ENCODE measurements at places on chromosomes 6 and 20.
A peak's percentile ranks its signal among the peaks of the same experiment; 100 is the strongest.

DNA sequence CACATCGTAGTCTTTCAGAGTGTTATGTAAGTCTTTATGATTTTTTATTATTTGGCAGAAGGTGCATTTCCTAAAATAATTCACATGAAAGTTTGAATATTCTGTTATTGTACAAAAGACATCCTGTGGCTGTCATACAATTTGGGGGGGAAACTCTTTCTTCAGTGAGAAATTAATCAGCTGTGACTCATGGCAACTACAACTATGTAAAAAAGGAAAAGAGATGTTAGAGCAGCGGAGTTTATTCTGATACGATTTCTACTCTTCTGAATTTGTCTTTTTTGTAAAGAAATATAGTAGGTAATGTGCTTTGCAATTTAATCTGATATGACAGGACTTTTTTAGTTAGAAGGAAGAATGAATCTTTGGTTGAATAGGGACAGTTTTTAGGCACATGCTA is 14.2 kb downstream of the COL19A1 start:
- DNase-seq, result no peak

DNA sequence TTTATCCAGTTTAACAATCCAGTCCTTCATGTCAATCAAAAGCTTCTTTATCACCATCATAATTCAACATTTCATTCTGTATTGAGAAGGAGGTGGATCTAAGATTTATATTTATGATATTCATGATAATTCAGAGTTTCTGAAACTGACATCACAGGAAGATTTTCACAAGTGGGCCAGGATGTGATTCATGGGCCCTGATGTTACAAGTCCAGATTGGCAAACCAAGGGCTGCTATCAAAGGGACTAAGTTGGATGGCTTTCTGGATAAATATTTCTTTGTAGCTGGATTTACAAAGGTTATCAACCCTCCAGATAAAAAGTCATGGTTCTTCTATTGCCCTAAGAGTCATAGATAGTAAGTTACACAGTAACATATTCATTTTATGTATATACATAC is 866.5 kb downstream of the KIF16B start:
- no peak for DNase-seq

DNA sequence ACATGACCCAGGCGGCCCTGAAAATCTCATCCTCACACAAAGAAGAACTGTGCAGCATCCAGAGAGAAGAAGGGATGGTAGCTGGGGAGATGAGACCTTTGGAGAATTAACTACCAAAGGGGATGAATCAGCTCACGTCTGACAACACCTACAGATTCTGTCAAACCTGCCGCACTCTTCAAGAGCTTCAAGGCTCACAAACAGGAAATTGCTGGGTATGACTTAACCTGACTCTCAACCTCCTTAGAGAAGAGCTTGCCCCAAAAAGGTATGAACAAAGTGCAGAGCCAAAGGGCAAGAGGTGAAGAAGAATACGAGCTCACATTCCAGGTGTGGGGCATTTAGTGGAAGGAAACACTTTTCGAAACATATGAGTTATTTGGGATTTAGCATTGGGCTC is 139.8 kb downstream of the BACH2 start:
- peak; percentile 9 for DNase-seq

- DNase-seq, result no peak
These were observed 23.2 kb downstream of the FAM50B start for GRCh38 chr6:3872370-3872854.

- DNase-seq, result no peak
These were observed 89.8 kb downstream of the ATRN start for GRCh38 chr20:3560578-3560977.

DNA sequence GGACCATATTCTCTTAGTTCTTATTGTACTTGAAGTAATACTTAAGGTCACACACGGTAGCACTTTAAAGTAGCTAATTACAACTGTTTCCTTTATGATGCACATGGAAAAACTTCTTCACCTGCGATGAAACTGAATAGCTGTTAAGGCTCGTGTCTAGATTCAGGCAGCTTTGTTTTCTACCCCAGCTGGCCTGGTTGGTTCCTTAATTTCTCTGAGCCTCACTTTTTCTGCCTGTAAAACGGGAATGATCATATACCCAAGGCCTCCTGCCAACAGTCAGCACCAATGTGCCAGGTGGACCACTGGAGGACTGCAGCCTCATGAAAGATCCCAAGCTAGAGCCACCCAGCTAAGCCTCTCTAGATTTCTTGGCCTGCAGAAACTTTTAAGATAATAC is 35.0 kb downstream of the EDN3 start:
- no peak for DNase-seq

DNA sequence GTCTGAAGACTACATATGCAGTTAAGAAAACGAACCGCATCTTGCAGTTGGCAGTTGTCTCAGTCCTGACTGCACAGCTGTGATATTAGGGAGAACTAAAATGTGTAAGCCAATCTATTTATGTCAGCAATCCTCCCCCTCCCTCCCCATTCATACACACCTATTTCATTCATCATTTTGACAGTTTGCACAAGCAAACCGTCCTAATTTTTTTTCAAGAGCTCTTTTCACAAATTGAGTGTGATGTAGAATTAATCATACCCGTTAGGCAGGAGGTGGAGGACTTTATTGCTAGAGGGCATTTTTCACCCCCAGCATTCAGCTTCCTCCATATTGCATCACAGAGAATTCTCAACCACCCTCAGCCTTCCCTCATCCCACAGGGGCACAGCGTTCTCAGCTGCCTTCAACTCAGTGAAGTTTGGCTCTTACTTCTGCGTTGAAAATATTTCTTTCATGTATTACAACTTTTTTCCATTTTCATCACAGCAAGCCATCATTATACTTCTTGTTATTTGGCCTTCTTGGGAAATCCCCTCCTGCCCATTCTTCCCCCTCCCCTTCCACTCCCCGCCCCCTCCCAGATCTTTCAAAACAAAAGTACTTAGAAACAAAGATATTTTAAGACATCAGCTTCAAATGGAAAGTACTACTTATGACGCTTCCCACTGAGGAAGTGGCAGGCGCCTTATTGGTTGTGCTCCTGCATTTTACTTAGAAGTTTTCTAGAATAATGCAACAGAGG is 37.5 kb downstream of the NOX3 start:
- DNase-seq, result no peak

DNA sequence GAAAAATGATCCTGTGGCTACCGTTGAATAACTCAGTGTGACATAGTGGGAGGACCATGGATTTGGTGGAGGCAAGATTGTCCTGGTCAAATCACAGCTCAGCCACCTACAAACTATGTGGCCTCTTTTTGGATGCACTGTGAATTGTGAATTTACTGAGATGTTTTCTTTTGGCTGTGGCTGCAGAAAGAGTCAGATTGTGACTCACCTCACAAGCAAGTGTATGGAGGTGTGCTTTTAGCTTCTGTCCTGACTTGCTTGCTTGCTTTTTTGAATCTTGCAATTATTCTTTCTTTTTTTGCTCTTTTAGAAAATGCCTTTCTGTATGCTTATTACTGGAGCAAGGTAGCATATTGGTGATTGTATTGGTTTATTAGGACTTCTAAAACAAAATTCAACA is 122.9 kb upstream of the FOXO3 start:
- DNase-seq, result no peak

Data from effector memory CD8-positive, alpha-beta T cell (primary cell).